Fibroblast of pulmonary artery (primary cell): ENCODE measurements at places on chromosomes 5 and 9.

- no peak for DNase-seq
Observed at GRCh38 chr9:109894921-109895758, 115.1 kb downstream of the PALM2AKAP2 start.

GRCh38 chr5:32325616-32326015, 12.9 kb upstream of the MTMR12 start:
- no peak for DNase-seq

- peak; percentile 65 for DNase-seq
Observed at GRCh38 chr5:157362012-157362411, 96.1 kb downstream of the CYFIP2 start.

GRCh38 chr9:88994469-88995199, 3.4 kb downstream of the S1PR3 start:
- peak; percentile 59 for DNase-seq

DNA sequence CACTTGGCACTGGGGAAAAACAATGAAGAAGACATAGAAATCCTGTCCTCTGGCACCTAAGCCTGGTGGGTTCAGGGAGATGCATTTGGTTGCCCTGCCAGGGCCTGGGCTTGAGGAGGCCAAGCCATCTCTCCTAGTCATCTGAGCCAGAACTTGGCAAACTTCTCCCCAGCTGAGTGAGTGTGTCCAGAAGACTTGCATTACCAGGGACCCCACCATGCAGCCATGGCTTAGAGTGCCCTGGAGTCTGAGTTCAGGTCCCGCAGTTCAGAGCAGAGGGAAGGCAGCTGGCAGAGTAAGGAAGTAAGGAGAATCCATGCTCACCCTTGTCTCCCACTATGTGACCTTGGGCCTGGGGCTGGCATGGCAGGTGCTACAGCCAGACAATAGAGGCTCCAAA, 37.4 kb upstream of the FCN1 start:
- no peak for DNase-seq

DNA sequence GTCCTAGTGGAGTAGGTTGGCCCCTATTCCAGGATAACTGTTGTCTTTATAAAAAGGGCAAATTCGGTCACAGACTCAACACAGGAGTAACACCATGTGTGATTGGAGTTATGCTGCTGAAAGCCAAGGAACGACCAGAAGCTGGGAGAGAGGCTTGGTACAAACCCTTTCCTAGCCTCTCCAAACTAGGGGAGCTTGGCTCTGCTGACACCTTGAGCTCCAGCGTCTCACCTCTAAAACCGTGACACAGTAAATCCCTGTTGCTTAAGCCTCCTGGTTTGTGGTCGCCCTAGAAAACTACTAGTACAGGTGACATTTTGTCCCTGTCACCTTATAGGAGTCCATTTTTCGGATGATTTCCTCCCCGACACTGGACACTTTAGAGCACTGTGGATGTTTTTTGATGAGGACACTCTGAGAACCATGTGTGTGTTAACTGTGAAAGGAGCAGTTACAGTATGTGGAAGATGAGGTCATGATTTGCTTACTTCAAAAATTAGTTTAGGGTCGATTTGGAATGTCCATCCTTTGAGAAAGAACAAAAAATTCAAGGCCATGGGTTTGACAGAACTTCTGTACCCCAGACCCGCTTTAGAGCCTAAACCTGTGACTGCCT, 167.0 kb downstream of the PDZD2 start:
- DNase-seq = no peak

DNA sequence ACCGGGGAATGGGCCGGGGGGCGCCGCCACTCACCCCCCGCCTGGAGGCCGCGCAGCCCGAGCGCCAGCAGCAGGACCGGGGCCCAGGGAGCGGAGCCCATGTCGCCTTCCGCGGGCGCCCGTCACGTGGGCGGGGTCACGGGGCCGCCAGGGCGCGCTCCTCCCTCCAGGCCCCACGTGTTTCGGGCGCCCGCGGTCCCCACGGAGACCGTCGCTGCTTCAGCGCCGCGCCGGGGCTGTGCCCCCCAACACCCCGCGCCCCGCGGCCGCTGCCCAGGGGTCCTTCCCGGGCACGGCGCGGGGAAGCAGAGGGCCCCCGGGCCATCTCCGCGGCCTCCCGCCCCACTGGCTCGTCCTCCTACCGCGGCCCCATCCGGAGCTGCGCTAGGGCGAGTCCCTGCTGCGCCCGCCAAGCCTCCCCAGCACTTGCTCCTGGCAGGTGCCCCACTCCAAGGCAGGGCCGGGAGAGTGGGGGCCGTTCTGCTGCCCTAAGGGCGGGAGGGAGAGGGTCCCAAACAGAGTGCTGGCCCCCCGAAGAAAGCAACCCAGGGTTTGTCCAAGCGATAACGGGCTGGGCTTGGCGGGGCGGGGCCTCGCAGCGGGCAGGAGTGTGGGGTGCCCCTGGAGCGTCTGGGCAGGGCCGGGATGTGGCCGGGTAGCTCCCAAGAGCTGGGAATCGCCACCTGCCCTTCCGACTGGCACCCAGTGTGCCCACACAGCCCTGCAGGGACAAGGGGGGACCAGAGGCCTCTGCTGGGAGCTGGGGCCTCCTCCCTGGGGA, at the start of gene DPP7:
DPP7 (minus strand) TSS at position 121 of the 781 bp plus-strand sequence; CDS start at position 101, 20 bp downstream.
- DNase-seq = peak; percentile 42

- DNase-seq = no peak
Observed at GRCh38 chr5:1834721-1835429, 33.7 kb downstream of the NDUFS6 start.

DNA sequence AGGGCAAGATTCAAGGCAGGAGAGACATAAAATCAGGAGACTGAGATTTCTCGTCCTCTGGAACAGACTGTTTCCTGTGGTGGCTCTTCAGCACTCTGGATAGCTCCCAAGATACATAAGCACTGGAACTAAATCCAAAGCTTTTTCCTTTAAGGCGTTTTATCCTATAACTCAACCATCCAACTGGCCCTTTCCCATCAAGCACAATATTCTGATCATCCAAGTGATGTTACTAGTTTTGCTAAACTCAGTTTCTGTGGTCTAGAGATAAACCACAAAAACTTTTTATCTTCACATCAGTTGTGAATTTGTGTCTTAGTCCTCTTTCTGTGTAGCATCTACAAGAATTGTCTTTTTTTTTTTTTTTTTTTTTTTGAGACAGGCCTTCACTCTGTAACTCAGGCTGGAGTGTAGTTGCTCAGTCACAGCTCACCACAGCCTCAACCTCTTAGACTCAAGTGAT, 299.4 kb downstream of the COX7C start:
- DNase-seq = peak; percentile 61

GRCh38 chr5:139514486-139514856, 31.9 kb upstream of the STING1 start:
- DNase-seq = no peak
